Colonic mucosa (tissue), 4 donors: ENCODE measurements at places on chromosomes 3 and 15. TPM values are rescaled to one million over a fixed set of nuclear protein-coding genes. Genes with fewer than 3 reads are reported as not detected.

DNA sequence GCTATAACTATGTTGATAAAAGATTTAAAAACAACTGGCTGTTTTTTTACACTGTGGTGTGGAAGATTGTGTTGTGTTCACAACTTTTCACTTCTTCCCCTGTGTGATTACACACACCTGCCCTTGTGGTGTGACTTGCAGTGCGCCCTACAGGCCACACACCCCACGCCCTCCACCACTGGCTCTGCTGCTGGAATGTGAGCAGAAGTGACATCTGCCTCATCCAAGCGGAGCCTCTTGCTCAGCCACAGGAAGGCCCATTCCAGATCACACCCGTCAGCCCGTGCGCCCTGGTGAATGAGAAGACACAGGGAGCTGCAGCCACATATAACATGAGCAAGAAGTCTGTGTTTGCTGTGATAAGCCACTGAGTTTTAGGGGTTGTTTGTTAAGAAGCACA lies 7.0 kb downstream of the CCR2 start:
- DNase-seq: no peak

GRCh38 chr15:86855307-86856291 lies 775.9 kb downstream of the AGBL1 start:
- DNase-seq: no peak

GRCh38 chr15:70741107-70741531 lies 22.2 kb downstream of the UACA start:
- DNase-seq: peak; percentile 69

DNA sequence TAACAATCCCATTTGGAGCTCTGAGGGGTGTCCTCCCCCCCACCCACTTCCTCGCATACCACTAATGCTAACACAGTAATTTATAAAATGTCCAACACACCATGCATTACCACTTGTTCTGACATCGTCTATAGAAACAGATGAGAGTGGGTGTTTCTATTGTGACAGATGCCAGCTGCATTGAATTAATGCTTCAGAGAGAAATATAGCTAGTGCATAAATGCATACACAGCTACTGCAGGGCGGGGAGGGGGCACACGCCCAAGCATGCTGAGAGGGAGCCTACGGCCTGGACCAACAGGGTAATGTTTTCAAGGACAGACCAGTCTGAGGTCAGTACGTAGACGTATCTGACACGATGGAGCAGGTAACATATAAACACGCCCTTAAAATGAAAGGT lies 106.0 kb upstream of the FEZF2 start:
- DNase-seq: no peak

DNA sequence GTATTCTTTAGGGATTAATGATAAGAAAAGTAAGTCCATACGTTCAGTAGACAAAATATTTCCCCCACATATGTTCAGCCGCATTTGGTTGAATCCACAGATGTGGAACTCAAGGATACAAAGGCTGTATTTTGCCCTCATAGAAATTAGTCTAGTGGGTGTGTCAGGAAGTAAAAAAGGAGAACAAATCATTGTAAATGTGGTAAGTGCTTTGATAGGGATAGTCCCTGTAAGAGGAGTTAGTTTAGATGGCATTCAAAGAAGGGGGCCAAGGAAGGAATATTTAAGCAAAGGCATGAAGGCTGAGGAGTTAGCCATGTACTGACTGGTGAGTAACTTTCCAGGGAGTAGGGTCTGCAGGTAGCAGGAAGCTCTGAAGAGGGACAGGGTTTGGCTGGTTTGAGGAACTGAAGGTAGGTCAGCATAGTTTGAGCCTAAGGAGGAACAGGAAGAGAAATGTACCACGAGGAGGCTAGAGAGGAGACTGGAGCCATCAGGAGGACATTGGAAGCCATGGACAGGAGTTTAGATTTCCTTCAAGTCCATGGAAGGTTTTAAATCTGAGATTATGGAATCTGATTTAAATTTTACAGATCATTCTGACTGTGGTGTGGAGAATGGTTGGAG lies 98.8 kb downstream of the MME start:
- no peak for DNase-seq

GRCh38 chr15:101091080-101092017 lies 160.5 kb downstream of the CHSY1 start:
- no peak for DNase-seq

DNA sequence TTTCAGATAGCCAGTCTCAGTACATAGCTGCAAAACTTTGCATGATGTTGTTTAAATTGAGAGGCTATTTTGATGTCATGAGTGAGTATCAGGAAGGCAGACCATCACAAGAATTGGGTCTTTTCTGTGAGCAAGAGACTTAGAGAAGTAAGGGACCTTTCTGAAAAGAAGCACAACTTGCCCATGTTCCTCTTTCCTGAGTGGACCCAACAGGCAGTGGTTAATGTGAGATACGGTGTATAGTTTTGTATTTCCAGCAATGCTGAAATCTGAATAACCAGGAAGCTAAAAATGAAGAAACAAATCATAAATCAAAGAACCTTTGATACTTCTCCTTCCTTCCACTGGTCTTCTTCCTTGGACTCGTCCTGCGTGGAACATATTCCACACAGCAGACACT lies 25.1 kb downstream of the MCTP2 start:
- DNase-seq: no peak

DNA sequence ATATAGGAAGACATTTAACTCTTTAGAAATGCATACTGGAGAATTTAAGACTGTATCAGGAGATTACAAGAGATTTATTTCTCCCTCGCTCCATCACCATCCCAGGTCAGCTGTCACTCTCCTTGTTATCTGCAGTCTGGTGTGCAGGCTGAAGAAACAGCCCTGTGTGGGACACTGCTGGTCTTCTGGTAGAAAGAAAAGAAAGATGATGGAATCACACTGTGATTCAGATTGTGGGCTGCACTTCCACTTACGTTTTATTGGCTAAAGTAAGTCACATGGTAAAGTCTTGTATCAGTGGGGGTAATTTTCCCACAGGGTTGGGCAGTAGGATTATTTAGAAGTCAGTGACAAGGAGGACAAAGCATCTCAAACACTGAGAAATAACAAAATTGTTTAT lies 18.1 kb upstream of the ATP1B3 start:
- no peak for DNase-seq

- DNase-seq: no peak
Observed at GRCh38 chr3:102410616-102411015, 24.2 kb upstream of the ZPLD1 start.

Gene CCR3
- not detected for total RNA-seq

Gene CASR
- 0.16 TPM for total RNA-seq

Gene VGLL4
- 63.7 TPM for total RNA-seq

Gene MST1R
- total RNA-seq: 88.9 TPM

Gene HCLS1
- total RNA-seq: 9.2 TPM

Gene CCDC51
- total RNA-seq: 11.8 TPM

Gene ADGRG7
- total RNA-seq: 3.2 TPM
